CD4-positive, alpha-beta T cell (primary cell): ENCODE measurements at places on chromosomes 4 and X. TPM values are rescaled to one million over a fixed set of nuclear protein-coding genes. Genes with fewer than 3 reads are reported as not detected.

GRCh38 chrX:132505116-132505515 lies 16.3 kb upstream of the MBNL3 start:
- no peak overlapping the region for H3K4me3 ChIP-seq
- no peak overlapping the region for H3K27ac ChIP-seq
- H3K36me3 ChIP-seq = no peaks in the 10 kb centered on the region
- no peaks in the 10 kb centered on the region for H3K4me1 ChIP-seq

DNA sequence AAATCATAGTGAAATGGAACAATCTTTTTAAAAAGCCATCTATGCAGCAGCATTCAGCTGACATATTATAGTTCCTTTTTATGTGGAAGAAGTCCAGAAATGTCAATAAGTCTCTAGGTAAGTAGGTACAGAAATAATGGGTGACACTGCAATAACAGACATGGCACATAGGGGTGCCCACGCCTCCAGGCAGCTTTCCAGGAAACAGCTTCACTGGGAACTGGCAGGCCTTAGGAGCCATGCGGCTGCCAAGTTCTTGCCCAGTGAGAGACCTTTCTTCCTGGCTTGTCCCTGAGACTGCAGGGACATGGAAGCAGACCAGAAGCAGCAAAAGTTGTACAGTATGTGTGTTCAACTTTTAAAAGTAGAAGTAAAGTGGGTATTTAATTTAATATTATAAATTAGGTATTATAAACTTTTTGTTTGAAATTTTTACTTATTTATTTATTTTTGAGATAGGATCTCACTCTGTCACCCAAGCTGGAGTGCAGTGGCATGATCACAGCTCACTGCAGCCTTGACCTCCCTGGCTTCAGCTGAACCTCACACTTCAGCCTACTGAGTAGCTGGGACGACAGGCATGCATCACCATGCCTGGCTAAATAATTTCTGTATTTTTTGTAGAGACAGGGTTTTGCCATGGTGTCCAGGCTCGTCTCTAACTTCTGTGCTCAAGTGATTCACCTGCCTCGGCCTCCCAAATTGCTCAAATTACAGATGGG lies 12.1 kb upstream of the ETNPPL start:
- no peak overlapping the region for H3K4me3 ChIP-seq
- H3K36me3 ChIP-seq = no peaks in the 10 kb centered on the region
- H3K27ac ChIP-seq = no peak overlapping the region
- no peaks in the 10 kb centered on the region for H3K4me1 ChIP-seq
- DNase-seq = no peak

The CPE gene
- not detected for total RNA-seq

DNA sequence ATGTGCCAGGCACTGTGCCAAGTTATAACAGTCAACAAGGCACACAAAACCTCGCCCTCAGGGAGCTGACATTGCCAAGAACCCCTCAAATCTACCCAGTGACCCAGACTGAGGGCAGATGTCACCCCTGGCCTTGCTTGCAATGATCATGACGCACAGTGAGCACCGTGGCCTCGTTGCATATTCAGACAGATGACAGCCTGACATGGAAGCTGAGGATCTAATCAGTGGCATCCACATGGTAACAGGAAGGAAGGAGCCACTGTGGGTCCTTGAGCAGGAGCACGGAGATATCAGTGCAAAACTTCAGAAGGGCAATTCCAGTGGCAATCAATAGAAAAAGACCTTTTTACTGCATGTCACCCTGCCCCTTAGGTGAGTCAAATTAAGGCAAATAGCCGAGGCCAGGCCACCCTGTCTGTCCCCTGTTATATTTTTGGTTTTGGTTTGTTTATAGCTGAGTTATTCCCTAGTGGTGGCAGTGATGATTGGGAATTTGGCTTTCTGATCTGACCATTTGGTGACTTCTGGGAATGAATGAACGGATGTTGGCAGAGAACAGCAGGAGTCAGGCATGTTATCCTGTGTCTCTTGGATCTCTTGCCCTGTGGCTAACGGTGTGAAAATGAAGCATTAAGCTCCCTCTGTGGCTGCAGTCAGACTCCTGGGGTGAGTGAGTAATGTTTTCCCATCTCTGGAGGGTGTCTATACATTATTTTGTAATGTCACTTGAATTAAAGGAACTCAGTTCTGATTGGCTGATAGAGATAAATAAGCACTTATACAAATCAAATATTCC lies 20.4 kb downstream of the WDR13 start:
- no peak overlapping the region for H3K4me3 ChIP-seq
- H3K27me3 ChIP-seq = no peaks in the 10 kb centered on the region
- no peaks in the 10 kb centered on the region for H3K4me1 ChIP-seq
- no peaks in the 10 kb centered on the region for H3K36me3 ChIP-seq
- DNase-seq = no peak

DNA sequence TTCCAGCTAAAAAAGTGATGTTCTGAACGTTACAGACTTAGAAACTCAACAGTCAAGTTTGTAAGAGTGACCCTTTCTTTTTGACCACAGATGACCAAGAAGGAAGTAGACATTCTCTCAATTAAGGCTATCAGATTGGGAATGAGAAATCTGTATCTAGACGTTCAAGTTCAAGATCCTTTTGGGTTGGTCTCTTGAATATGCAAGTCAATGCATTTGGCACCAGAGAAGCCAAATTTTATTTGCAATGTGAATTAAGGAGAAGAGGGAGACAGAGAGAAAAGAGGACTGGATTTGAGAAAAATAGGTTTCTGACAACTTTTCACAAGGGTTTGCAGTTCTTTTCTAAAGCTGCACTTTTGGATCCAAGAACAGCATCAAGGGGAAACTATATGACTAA lies 17.5 kb upstream of the SULT1E1 start:
- no peaks in the 10 kb centered on the region for H3K36me3 ChIP-seq
- no peak for DNase-seq
- no peaks in the 10 kb centered on the region for H3K4me1 ChIP-seq
- no peak overlapping the region for H3K4me3 ChIP-seq

The HTRA3 gene
- total RNA-seq = not detected

GRCh38 chr4:105061731-105062130 lies 84.9 kb upstream of the TET2 start:
- H3K27ac ChIP-seq = no peak overlapping the region
- H3K27me3 ChIP-seq = no peaks in the 10 kb centered on the region
- H3K4me3 ChIP-seq = no peak overlapping the region
- no peaks in the 10 kb centered on the region for H3K36me3 ChIP-seq
- H3K4me1 ChIP-seq = no peaks in the 10 kb centered on the region

The PDE6B gene
- 11.4 TPM for total RNA-seq

DNA sequence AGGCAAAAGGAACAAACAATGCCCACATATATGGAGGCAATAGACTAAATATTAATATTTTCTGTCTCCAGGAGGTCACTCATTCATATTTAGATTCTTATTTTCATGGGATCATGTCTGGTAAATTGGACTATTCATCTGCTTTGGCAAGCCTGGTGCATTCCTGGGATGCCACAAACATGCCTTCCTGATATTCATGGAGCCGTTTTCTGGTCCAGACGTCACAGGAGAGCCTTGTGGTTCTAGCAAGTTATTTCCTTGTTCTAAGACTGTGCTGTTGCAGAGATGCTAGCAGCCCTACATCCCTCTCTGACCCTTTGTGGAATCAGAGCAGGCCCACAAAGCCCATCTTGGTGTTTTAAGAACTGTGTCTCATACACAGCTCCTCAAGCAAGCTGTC lies 16.1 kb upstream of the EXOSC9 start:
- no peak overlapping the region for H3K27ac ChIP-seq
- H3K36me3 ChIP-seq = no peaks in the 10 kb centered on the region
- H3K27me3 ChIP-seq = peaks cover 7% of the 10 kb centered on the region

DNA sequence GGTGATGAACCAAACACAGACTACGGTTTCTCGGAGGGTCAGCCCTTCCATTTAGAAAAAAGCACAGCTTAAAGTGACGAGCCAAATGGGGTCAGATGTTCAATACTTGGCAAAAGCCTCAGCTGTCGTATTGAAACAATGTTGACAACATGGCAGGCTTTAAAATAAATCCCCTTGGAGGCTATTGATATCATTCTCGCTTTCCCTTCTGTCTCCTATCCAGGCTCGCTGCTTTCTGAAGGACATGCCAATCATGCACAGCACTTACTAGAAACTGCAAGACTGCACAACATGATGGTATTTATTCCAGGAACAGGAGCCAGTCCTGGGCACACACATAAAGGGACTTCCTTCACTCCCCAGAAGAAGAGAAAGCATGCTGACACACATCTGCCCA lies 137.9 kb downstream of the SLC7A11 start:
- no peaks in the 10 kb centered on the region for H3K4me1 ChIP-seq
- no peaks in the 10 kb centered on the region for H3K27me3 ChIP-seq

DNA sequence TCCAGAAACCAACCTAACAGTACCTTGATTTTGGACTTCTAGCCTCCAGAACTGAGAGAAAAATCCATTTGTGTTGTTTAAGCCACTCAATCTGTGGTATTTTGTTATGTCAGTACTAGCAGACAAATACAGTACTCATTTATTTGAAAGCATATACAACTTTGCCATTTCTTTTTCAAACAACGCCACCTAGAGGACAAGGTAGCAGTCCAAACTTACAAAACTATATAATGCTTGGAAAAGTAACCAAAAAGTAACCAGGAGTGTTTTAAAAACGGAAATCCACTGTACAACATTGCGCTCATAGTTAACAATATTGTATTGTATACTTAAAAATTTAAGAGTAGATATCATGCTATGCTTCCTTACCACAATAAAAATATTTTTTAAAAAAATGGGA lies 37.0 kb upstream of the FGF13 start:
- no peak for DNase-seq
- H3K36me3 ChIP-seq = no peaks in the 10 kb centered on the region
- H3K4me3 ChIP-seq = no peak overlapping the region
- H3K4me1 ChIP-seq = no peaks in the 10 kb centered on the region
- H3K27me3 ChIP-seq = no peaks in the 10 kb centered on the region
- no peak overlapping the region for H3K27ac ChIP-seq

DNA sequence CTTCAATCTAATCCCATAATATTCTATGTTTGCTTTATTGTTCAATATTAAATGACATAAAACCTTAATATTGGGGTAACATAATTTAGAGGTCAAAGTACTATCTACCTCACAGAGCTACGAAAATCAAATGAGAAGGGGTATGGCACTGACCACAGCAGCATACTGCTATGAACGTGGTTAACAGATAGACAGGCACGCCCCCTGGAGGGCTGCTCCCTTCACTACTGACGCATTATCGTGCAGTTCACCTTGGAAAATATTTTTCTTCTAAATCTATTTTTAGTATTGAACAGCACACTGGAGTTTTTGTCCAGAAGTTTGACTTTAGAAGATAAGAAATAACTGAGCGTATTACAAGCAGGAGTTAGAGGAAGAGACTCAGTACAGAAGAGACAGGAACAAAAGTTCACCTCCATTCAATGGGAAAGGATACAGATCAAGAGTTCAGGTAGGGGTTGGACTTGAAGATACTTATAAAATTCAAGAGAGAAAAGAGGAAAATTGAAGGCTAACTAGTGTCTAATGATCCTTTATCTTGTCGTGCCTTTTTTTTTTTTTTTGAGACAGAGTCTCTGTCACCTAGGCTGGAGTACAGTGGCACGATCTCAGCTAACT lies 22.7 kb downstream of the MAP9 start:
- DNase-seq = peak; percentile 39
- no peak overlapping the region for H3K4me3 ChIP-seq
- H3K4me1 ChIP-seq = no peaks in the 10 kb centered on the region
- H3K36me3 ChIP-seq = peaks cover 9% of the 10 kb centered on the region
- no peaks in the 10 kb centered on the region for H3K27me3 ChIP-seq

GRCh38 chr4:157700898-157701694 lies 471.7 kb downstream of the GASK1B start:
- H3K27me3 ChIP-seq = no peaks in the 10 kb centered on the region
- no peak overlapping the region for H3K27ac ChIP-seq
- H3K4me1 ChIP-seq = no peaks in the 10 kb centered on the region
- H3K36me3 ChIP-seq = no peaks in the 10 kb centered on the region
